ENCODE measurements at places on chromosomes 12 and 14.

GRCh38 chr12:11998944-11999315, 71.8 kb upstream of the BCL2L14 start:
- no peak for DNase-seq

- no peak for DNase-seq
Measured at GRCh38 chr12:15846887-15847286, 35.3 kb upstream of the STRAP start.

- DNase-seq: peak; percentile 26
Measured at GRCh38 chr14:99201351-99202073, 70.5 kb downstream of the BCL11B start.

- no peak for DNase-seq
Measured at GRCh38 chr12:111225307-111225706, 143.6 kb downstream of the PHETA1 start.

DNA sequence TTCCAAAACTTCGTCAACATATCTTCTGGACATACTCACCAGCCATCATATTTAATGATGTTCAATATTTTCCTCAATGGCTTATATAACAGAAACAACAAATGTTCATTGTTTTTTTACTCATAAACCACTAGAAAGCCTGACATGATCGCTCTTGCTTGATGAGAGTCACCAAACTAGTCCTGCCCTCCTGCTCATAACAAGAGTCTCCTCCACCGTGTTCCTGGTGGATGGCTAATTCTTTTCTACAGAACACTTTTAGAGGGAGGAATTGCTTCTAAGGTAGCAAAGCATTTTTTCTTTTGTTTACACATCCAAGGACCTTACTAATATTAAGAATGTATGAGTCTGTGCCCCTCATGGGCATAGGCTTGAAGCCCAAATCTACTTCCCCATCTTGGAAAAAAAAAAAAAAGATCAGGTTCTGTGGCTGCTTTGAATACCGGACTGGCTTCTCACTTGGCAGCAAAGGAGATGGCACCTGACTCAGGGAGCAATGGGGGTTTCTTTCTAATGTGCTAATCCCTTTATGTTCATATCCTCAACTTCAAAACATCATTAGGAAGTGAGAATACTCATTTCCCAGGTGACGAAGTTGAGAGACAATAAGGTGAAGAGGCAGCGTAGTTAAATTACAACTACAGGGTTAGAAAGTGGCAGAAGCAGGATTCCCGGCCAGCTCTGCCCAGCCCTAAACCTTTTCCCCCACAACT, 188.8 kb downstream of the EPS8 start:
- DNase-seq: no peak

DNA sequence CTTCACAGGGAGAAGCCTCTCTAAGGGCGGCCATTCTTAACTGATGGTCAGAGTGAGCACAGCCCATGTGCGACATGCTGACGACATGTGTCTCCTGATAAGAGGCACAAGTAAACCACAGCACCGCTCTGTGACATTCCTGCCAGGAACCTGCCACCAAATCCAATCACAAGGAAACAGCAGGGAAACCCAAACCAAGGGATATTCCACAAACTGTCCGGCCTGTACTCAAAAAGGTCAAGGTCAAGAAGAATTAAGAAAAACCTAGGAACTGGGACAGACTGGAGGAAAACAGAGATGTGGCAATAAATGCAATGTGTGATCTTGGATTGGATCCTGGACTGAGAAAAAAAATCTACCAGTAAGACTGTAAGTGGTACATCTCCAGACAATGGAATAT, 91.9 kb downstream of the SYNE3 start:
- DNase-seq: no peak

DNA sequence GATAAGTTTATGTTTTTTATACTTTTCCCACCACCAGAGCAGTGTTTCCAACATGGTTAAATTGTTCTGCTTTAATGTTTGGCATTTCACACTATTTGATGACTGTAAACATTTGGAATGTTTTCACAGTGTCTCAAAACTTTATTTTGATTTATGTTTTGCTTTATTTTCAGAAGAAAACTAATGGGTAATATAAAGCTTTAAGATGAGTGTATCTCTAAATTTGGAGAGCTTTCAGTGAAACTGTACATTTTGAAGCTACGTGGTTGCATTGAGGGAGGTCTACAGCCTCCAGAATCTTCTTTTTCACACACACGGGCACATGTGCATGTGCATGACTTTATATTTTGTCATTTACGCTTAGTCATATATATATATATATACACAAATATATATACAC, 10.7 kb downstream of the BICD1 start:
- no peak for DNase-seq

- DNase-seq: no peak
Measured at GRCh38 chr12:108479364-108480070, 35.6 kb upstream of the FICD start.

DNA sequence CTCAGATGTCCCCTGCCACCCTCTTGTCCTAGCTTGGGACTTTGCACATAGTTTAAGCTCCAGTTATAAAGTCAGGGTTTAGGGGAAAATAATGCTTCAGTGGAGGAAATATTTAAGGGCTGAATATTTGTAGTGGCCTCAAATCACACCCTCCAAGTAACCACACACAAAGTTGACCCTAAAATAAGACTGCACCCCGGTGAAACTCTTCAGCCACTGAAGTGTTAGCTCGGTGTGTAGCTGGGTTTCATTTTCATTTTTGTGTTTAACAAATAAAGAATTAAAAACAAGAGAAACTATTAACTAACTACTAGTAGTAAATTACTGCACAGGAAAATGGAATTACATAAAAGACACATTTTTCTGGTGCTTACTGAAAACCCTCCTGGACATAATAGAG, 14.8 kb upstream of the BCL11B start:
- no peak for DNase-seq

GRCh38 chr14:69877492-69877891, 1.7 kb upstream of the SMOC1 start:
- no peak for DNase-seq

DNA sequence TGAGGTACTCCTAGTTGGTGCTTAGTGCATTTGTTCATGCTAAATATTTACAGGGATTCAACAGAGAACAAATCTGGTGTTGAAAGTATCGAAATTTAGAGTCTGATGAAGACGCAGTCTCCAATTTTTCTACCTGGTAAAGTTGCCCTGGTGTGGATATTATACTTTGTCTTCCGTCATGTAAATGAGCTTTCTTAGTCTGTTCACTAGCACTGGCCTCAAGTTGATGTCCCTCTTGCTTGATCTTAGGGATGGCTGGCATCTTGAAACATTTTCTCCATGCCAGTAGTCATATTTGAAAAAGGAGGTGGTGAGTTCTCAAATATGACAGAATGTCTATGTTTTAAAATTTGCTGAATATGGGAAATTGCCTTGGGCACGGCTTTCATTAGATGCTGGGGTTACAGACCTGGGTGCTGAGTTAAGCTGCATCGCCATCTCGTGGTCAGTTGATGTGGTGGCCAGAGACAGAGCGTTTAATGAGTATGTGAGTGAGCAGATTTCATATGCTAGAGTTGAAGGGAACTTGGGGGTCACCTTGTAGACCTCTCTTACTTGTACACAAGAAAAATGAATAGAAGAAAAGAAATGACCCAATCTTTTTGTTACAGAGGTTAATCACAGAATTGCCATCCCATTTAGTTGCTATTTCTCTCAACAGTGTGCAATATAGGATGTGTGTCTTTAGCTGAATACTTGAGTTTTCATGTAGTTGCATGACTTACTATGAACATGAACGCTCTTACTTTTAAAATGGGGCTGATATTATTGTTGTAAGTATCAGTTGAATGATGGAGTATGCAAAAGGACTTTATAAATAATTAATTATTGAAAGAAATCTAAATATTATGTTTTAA, 172.8 kb upstream of the DCN start:
- DNase-seq: no peak

GRCh38 chr12:53292426-53292825, 2.9 kb upstream of the PFDN5 start:
- peak; percentile 65 for DNase-seq

GRCh38 chr12:31594681-31595080, 3.7 kb upstream of the DENND5B start:
- no peak for DNase-seq

GRCh38 chr14:76948213-76948947, 80.1 kb downstream of the IRF2BPL start:
- no peak for DNase-seq

- no peak for DNase-seq
Measured at GRCh38 chr14:35814371-35815005, 5.4 kb upstream of the RALGAPA1 start.

- no peak for DNase-seq
Measured at GRCh38 chr12:19553175-19553574, 113.9 kb downstream of the AEBP2 start.

Measured in DMS79 (cell line).